ENCODE measurements at places on chromosomes 7 and 10.
A peak's percentile ranks its signal among the peaks of the same experiment; 100 is the strongest.

- no peak for DNase-seq
Measured at GRCh38 chr7:13017333-13017857, 330.0 kb downstream of the ARL4A start.

DNA sequence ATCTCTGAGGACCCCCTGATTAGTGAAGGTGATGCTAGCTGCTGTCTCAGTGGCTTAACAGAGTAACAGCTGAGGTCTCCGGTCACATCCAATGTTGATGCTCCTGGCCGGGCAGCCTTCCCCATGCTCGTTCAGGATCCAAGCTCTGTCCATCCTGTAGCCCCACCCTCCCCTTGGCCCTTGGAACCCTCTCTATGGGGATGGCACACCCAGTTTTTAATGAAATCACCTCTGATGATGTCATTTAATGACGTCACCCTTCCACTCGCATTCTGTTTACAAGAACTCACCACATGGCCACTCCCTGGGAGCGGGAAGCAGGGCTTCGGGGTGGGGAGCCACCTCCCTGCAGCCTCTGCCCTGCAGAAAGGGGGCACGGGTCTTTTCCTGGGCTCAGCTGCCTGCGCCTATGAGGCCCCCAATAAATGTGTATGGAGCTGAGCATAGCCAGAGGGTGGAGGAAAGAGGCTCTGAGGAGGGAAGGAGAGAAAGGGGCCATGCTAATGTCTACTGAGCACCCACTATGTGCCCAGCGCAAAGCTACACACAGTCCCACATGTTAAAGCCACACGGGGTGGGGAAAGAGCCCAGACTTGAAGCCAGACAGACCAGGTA, 95.5 kb downstream of the OAT start:
- DNase-seq: no peak

- no peak for DNase-seq
Measured at GRCh38 chr7:55237156-55237893, 127.8 kb upstream of the LANCL2 start.

GRCh38 chr7:34064519-34065158, 159.3 kb downstream of the BMPER start:
- DNase-seq: peak; percentile 41

- no peak for DNase-seq
Measured at GRCh38 chr7:92446869-92447344, 375 bp upstream of the GATAD1 start.

DNA sequence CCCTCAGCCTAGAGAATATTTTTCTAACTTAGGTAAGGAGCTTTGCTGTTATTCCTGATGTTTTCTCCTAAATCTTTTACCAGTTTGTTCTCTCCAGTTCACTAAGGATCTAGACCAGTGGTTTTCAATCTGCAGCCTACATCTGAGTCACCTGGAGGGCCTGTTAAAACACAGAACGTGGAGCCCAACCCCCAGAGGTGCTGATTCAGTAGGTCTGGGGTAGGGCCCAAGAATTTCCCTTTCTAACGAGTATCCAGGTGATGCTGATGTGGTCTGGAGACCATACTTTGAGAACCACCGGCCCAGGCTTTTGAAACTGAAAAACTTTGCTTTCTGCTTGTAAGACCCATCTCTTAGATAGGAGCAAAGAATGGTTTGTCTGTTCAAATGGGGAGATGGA, 51.2 kb upstream of the KMT2E start:
- no peak for DNase-seq

GRCh38 chr10:112715581-112715980, 234.5 kb upstream of the TCF7L2 start:
- no peak for DNase-seq

DNA sequence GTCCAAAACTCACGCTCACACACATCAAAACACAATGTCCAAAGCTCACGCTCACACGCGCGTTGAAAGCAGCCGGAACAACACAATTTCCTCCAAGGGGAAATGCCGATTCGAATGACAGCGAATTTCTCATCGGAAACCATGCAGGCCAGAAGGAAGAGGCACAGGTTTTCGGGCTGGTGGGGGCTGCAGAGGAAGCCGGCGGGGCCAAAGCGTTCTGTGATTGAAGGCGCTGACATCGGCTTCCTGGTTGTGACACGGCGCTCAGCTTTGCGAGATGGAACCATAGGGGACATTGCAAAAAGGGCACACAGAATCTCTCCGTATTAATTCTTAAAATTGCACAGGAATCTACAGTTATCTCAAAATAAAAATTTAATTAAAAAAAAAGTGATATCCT, 61.3 kb downstream of the FOXL3 start:
- DNase-seq: no peak

GRCh38 chr10:75957314-75958120, 526.1 kb downstream of the LRMDA start:
- DNase-seq: no peak

DNA sequence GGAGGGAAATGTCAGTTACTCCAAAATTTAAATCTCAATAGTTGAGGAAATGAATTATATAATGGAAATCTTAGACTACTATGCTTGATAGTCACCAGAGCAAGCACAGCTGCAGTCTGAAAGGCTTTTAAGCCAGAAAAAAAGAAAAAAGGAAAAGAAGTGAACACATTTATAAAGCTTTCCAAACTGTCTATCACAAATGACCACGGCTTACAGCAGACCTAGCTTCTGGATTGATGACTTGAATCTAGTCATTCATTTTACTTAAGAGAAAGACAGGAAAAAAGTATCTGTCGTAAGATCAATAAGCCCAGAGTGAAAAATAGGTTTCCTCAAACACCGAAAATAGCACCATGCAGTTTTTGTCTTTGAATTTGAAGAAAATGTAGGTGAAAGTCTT, 67.9 kb upstream of the OGDHL start:
- no peak for DNase-seq

DNA sequence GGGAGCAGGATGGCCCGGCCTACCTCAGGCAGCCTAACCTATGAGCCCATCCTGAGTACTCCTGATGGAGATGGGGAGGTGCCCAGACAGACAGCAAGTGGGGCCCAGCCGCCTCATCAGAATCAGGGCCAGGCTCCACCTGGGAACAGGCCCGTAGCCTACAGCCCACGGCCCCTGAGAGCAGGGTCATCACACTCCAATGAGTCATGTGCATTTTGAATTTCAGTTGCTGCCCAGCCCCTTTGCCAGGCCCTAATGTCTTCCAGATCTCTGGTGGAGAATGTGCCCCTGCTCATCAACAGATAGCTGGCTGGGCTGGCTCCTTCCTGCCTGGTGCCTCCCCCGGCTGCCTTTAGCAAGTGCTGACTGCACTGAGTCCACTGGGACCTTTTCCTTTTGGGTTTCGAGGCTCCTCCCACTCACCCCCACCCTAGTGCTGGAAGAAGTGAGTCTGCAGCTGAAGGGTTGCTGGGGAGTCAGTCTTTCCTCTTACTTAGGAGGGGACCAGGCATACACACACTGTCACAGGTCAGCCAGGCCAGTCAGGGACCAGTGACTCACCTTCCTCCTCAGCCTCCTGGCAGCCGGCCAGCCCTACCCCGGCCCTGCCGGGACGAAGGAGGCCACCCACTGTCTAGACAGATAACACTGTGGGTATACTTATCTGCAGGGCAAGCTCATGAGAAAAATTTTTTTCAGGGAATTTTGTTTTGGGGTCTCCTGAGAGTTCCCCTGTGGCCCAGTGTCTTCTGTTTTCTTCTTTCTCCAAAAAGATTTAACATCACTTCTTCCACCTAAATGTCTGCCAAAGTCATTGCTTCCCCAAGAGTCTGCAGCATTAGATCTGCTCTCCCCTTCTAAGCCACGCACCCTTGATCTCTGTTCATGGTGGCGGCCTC, 9.1 kb upstream of the ASIC3 start:
- no peak for DNase-seq

DNA sequence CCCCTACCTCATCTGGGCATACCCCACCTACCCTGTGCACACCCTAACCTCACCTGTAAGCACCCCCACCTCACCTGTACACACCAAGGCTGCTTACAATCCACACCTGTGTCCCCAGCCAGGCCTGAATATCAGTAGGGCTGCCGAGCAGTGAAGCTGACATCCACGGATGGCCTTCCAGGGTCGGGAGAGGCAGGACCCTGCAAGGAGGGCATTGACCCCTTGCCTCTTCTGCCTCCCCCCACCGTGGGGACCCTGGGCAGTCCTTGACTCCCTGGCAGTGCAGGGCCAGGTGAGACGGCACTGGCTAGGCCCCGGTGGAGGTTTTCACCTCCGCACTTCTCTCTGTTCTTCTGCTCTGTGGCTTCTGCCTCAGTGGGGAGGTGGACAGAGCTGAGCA, 37.6 kb upstream of the ELFN1 start:
- no peak for DNase-seq

DNA sequence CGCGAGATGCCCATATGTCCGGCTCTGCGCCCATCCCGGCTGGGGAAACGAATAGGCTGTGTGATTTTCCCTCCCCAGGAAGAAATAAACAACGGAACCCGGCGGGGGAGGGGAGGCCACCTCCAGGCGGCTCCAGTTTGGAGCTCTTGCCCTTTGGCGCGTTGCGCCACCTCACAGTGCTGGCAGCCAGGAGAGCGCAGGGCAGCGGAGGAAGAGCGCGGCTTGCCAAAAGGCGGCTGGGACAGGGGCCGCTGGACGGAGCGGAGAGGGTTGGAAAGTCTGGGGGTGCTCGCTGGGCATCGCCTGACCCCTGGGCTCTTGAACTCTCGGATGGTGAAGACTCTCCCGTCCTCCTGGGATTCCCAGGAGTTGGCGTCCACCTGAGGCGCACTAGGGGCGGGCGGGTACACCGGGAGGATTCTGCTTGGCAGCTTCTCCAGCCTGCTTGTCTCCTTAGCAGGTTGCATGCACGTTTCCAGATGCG, 5.3 kb upstream of the NEUROG3 start:
- no peak for DNase-seq

DNA sequence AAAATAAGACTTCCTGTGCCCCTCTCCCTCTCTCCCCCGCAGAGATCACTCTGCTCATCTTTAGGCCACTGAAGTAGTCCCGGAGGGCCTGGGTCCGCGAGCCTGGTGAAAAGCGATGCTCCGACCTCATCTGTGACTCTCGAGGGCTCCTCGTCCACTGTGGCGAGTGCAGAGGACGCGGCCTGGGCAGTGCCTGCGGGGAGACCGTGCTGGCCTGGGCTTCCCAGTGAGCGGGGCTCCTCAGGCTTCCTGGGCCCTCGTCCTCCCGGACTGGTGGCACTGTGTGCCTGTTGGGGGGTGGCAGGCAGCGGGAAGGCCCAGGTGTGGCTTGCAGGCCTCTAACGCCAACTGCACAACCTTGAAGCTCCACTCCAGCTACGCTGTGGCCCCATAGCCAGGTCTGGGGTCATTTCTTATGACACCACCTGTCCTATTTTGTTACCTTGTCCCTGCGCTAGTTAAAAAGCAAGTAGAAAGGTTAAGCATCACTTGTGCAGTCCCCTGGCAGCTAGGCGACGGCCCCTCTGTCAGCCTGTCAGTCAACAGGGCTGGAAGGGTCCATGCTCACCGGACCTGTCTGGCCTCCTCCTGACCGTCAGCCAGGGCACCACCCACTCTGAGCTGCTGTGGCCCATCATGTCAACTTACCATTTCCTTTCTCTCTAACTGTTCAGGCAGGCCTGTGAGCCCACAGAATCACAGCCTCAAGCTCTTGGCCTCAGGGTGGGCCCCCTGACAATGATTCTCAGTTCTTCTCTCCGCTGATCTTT, 20.5 kb downstream of the MNX1 start:
- no peak for DNase-seq

- DNase-seq: no peak
Measured at GRCh38 chr10:123786306-123786705, 105.3 kb downstream of the CPXM2 start.

- DNase-seq: no peak
Measured at GRCh38 chr7:77409005-77409738, 7.0 kb downstream of the GSAP start.

GRCh38 chr10:6494936-6495592, 85.0 kb downstream of the PRKCQ start:
- DNase-seq: no peak

DNA sequence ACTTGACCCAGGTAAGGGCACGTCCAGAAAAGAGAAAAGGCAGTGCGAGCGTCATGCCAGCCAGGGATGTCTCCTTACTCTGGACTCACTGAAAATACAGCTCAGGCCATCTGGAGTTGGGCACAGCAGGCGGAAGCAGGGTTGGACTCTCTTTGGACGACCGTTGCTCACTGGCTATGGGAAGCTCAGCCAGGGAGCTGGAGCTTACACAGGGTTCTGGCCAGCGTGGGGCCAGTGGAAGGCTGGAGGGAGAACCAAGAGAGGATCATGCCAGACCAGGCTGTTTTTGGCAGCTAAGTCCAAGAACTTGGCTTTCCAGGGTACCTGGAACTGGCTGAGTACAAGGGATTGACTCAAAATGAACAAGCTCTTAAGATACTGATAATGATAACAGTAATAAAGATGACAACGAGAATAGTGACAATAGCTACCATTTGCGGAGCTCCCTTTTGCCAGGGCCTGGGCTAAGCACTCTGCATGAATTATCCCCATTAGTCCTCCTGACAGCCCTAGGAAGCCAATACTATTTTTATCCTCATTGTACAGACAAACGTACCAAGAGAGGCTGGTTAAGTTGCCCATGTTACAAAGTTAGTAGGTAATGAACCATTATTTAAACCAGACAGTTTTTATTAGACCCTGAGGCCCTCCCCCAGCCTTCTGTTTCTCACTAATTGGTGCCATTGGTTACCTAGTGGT, 177.6 kb downstream of the PTPN20 start:
- no peak for DNase-seq

DNA sequence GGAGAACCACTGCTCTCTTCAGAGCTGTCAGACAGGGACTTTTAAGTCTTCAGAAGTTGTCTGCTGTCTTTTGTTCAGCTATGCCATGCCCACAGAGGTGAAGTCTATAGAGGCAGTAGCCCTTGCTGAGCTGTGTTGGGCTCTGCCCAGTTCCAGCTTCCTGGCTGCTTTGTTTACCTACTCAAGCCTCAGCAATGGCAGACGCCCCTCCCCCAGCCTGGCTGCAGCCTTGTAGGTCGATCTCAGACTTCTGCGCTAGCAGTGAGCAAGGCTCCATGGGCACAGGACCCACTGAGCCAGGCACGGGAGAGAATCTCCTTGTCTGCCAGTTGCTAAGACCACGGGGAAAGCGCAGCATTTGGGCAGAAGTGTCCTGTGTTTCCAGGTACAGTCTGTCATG, 12.1 kb upstream of the CPA2 start:
- DNase-seq: no peak

DNA sequence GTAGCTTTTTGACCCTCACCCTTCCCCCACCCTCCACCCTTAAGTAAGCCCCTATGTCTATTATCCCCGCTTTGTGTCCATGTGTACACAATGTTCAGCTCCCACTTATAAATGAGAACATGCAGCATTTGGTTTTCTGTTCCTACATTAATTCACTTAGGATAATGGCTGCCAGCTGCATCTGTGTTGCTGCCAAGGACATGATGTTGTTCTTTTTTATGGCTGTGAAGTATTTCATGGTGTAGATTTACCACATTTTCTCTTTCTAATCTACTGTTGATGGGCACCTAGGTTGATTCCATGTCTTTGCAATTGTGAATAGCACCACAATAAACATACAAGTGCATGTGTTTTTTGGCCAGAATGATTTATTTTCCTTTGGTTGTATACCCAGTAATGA, 232.2 kb downstream of the CACNA2D1 start:
- no peak for DNase-seq

Measured in prostate gland (tissue), 2 donors.